ENCODE measurements at places on chromosomes 11 and 22. TPM values are rescaled to one million over a fixed set of nuclear protein-coding genes. Genes with fewer than 3 reads are reported as not detected.
A peak's percentile ranks its signal among the peaks of the same experiment; 100 is the strongest.

The MMP12 gene
- not detected for total RNA-seq

The PAMR1 gene
- not detected for total RNA-seq

The OR56A1 gene
- total RNA-seq: not detected

The PNPLA5 gene
- 0.15 TPM for total RNA-seq

- no peak for DNase-seq
These were observed 37.7 kb downstream of the ST3GAL4 start for GRCh38 chr11:126393143-126393542.

DNA sequence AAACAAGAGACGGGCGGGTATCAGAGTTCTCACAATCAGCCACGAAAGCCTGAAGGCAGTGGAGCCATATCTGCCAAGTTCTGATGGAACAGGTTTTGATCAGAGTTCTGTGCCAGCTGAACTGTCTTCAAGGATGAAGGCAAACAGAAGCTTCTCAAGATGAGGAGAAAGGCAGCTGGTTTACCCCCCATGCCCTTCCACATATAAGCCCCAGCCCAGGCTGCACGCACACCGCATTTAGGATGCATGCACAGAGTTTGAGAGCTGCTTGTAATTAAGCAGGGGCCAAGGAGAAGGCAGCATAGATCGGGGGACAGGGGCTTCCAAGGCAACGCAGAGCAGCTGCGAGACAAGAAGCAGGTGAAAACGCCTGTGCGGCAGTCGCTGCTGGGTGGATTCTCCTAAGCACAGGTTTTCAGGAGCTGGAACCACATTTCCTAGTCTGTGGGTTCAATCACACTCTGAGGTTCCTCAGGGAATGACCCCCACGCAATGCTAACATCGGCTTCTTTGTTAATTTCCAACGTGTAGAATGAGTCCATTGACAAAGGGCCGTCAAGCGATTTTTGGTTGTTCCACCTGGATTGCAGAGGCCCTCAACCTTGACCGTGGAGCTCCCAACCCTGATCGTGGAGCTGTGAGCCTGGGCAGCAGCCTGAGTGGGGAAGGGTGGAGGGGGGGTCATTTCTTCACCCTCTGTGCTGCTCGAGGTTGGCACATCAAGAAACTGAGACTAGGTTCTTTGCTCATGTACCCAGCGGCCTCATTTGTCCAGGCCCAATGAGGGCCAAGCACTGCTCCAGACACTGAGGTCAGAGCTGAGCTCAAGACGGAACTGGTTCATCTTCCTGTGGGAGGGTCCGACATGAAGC, 81.7 kb upstream of the SHISAL1 start:
- no peak for DNase-seq

DNA sequence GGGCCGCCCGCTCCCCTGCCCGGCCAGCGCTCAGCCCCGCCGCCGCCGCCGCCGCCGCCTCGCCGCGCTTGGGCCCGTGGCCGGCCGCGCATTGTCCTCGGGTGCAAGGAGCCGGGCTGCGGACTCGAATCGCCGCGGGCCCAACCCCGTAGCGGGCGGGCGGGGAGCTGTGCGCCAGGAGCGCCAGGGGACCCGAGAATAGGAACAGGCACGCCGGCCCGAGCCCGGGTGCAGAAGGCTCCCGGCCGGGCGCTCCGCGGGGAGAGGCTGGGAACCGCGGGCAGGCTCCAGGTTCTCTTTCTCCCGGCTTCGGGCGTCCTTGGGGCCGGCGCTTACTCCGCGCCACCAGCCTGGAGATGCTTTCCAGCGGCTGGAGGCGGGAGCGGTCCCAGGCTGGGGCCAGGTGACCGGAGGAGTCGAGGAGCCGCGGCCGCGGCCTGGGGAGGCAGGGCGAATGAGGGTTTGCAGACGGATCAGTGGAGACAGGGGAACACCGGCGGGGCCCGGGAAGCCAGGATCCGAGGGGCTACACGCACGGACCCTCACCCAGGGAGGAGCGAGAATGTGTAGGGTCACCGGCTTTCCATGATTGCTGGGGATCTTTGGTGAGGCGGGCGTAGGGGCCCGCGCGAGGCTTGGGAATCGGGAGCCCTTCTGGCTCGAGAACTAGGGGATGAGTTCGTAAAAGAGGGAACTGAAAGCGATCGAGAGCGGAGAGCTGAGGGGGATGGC, 726 bp downstream of the PKNOX2 start:
- DNase-seq: no peak

DNA sequence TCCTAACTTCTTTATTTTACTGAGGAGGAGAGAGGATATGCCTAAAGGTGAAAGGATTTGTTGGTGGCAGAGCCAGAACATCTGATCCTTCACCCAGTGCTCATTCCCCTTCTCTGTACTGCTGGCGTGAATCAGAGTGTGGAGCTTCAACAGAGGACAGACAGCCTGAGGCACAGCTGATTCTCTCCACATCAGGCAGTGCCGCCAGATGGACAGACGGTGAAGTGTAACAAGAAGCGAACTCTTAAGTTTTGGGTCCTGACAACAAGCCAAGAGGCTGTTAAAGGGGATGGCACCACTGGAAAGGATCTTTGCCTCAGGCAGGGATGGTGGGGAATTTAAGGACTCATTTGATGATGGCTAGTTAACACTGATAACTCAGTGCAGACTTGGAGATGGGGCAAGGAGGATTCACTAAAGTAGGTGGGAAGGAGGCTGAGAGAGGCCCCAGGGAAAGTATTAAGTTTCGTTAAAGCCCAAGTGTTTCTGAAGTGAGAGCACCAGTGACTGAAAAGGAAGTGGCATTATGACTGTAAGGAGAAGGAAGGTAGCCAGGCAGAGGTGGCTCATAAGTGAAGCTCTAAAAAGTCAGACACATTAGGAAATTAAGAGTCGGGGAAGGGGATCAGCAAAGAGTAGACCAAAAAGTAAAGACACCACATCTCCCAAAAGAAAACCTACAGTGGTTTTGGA, 81.3 kb downstream of the CLPB start:
- DNase-seq: no peak

GRCh38 chr11:66881451-66881835, 24.6 kb downstream of the LRFN4 start:
- no peak for DNase-seq

DNA sequence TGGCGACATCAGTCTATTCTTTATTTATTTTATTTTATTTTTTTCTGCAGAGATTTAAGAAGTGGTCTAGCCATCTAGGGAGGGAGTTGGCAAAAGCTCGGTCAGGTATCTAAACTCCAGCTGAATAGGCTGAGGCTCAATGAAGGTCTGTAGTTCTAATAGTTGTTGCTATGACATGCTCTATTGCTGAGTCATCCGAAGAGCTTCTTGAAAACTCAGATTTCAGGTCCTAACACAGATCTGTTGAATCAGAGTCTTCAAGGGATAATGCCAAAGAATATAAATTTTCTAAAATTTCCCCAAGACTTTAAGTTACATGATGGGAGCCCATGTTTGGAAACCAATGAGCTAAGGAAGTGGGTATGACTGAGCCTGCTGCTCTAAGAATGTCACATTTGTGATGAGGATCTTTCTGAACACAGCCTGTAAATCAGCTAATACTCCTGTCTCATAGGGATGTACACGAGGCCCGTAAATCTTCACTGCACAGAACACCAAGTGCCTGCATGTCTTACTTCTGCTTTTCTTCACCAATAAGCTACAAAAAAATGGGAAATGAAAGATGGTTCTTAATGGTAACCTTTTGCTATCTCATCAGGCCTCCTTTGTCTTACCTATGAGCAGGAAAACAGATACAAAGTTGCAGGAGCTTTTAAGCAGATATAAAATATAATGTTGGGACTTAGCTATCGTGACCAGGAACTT, 901.4 kb upstream of the API5 start:
- DNase-seq: peak; percentile 3

DNA sequence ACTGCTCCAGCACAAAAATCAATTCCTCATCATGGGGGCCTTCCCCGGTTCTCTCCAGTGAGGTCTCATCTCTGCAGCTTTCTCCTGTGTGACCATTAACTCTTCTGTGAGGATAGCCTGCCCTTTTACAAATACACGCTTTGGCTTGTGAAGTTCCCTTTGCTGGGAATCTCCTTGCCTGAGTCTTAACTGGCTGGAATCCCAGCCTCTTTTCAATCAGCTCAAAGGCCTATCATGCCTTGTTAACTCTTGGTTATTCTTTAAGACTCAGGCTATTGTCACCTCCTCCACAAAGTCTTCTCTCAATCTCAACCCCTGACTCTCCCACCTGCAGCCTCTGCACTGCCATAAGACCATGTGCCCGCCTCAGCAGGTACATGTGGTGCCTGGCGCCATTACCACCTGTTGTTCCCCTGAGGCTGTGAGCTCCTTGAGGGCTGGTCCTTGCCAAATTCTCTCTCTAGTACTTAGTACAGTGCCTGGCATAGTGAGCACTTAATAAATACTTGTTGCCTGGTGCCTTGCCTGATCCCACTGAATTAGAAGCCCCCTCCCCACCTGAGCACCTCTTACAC, 128.2 kb downstream of the ST3GAL4 start:
- DNase-seq: no peak

GRCh38 chr11:111336582-111337256, 38.4 kb downstream of the POU2AF3 start:
- no peak for DNase-seq

- no peak for DNase-seq
These were observed 691.6 kb downstream of the NTM start for GRCh38 chr11:132062031-132062430.

DNA sequence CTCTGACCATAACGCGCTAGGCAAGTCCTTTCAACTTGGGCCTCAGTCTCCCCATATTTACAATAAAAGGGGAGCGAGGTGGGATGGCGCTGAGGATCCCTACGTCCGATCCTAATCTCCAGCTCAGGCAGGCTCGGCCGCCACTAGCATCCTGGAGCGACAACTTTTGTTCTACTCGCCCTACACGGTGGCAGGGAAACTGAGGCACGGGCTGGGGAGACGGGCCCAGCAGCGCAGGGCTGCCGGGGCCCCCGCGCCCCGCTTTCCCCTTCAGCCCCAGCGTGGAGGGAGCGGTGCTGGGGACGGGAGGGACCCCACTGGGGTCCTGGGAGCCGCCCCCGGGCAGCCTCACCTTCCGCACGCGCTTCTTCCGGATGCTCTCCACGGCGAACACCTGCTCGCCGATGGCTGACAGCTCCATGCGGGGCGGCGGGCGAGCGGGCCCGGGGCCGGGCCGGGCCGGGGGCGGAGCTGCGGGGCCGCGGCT, 413 bp downstream of the CBX7 start:
- DNase-seq: no peak

- DNase-seq: no peak
These were observed 61.3 kb upstream of the CHORDC1 start for GRCh38 chr11:90284171-90284570.

- DNase-seq: no peak
These were observed 19.4 kb downstream of the LAYN start for GRCh38 chr11:111559800-111560464.
